Activated T-cell treated with anti-CD3 and anti-CD28 coated beads, Interleukin-2, amount 50 U/mL, for 1 hour (primary cell): ENCODE measurements at places on chromosomes 7 and 10.
A peak's percentile ranks its signal among the peaks of the same experiment; 100 is the strongest.

DNA sequence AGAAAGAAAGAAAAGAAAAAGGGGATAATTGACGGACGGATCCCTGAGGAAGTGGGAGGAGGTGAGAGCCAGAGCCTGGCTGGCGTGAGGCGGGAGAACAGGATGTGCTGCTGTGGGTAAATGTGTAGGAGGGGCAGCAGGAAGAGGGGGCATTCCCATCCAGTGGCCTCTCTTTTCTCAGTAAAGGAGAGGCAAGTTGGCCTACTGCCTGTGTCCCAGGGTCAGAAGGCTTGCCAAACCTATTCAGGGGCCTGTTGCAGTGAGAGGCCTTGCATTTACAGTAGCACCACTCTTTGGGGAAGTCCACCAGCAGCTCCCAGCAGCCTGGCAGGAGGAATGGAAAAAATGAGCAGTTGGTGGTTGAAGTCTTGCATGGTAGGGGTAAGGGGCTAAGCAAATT lies 26.6 kb upstream of the ASCC1 start:
- DNase-seq: no peak

DNA sequence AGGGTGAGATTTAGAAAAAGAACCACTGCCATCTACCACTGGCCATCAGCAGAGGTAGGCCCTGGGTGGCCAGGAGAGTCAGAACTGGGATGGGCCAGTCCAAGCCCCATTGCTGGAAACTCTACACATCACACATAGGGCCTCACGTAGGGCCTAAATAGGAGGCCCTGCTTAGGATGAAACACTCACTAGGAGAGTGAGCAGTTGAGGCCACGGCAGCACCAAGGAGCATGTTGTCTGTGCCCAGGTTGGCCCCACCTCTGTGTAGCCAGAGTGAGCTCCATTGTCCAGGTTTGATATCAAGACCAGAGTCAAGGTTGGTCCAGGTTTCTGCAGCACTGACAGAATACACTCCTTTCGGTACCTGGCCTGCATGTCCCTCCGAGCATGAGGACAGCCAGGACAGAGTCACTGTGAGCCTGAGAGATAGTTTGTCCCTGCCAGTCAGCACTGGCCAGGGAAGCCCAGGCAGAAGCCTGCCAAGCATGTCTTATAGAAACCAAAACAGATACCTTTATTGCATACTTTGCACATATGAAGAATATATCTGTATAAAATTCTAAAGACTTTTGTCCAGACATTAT lies 77.9 kb upstream of the CAMK2B start:
- no peak for DNase-seq

DNA sequence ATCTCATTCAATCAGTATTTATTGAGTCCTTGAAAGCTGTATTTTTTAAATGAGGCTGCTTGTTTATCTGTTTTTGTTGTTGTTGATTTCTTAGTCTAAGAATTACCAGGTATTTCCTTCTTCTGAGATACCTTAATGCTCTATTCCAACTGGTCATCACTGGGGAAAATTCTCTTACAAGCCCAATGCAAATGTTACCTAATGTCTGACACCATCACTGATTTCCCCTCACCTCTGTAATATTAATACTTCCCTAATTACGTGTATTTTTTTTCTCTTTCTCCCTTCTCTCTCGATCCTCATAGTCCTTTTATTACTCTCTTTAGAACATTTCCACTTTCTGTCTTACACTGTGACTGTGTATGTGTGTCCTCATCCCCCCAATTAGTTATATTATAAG lies 13.9 kb downstream of the HDAC9 start:
- DNase-seq: no peak

DNA sequence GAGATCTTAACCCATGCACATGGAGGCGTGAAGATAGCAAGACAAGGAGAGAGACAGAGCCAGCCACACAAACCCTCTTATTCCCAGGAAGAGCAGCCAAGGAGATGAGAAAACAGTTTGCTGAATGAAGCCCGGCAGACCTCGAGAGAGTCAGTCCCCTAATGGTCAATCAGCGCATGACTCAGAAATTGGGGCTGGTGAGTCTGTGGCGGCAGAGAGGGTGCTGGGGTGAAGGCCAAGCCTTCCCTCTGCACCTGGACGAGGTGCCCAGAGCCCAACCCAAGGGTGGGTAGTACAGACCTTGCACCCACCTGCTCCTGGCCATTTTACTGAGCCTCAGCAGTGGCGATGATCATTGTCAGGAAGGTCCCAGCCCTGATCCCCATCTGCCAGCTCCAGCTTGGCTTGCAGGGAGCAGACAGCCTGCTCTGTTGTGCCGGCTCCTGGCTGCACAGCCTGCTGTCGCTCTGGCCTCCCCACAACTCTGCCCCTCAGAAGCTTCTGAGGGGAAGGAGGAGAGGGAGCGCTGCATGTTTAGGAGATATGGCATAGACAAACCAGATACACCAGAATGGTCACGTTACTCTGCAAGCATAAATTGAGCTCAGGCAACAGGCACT lies 256.6 kb downstream of the RPS24 start:
- DNase-seq: no peak

DNA sequence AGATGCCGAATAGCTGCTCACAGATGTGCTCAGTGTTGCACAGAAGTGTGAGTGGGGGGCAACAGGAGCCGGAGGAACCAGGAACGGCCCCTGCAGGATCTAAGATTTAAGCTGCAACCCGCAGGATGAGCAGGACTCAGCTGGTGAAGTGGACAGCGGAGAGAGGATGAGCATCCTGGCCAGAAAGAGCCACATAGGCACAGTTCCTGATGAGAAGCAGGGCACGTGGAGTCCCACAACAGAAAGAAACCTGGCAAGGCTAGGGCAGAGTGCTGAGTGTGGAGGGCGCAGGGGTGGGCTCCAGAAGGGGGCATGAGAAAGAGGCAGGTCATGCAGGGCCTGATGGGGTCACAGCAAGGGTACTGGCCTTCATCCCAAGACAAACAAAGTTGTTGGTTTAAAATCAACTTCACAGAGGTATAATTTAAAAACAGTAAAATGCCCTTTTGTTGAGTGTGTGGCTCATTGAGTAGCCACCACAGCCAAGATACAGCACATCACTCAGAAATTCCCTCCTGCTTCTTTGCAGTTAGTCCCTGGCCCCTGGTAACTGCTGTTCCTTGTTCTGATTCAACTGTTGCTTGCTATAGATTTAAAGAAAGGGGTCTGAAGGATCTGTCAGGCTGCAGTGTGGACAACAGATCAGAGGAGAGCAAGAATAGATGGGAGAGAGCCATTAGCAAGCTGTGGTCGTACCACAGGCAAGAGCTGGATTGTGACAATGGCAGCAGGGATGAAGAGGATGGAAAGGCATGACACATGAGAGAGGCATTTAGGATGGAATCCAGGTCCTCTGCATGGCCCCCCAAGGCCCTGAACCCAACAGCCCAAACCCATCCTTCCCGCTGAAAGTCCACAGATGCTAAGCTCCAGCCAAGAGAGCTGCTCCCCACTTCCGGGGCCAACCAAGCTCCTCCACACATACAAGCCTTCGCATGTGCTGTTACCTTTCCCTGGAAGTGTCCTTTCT lies 53.1 kb upstream of the OSBPL3 start:
- DNase-seq: no peak

- no peak for DNase-seq
Measured at GRCh38 chr10:74163319-74164068, 12.5 kb downstream of the ADK start.

GRCh38 chr10:129079705-129080104 lies 387.3 kb upstream of the MGMT start:
- DNase-seq: no peak

DNA sequence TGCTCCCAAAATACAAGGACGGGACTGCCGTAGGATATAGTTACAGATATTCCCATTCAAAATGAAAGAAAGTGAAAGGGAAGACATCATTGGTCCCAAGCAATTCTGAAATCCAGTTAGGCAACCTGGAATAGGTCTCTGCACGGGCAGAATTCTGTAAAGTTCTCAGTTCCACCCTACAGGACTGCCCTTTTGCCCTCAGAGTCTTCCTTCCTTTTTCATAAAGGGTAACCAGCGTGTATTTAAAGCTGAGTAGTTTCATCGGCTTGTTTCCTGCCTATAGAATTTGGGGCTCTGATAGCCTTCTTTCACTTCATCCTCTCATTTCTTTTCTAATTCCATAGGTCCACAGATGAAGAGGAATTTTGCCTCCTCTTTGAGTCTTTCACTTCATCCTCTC lies 20.0 kb downstream of the COPG2 start:
- DNase-seq: no peak

GRCh38 chr10:113279262-113279661 lies 273.6 kb upstream of the HABP2 start:
- DNase-seq: no peak

DNA sequence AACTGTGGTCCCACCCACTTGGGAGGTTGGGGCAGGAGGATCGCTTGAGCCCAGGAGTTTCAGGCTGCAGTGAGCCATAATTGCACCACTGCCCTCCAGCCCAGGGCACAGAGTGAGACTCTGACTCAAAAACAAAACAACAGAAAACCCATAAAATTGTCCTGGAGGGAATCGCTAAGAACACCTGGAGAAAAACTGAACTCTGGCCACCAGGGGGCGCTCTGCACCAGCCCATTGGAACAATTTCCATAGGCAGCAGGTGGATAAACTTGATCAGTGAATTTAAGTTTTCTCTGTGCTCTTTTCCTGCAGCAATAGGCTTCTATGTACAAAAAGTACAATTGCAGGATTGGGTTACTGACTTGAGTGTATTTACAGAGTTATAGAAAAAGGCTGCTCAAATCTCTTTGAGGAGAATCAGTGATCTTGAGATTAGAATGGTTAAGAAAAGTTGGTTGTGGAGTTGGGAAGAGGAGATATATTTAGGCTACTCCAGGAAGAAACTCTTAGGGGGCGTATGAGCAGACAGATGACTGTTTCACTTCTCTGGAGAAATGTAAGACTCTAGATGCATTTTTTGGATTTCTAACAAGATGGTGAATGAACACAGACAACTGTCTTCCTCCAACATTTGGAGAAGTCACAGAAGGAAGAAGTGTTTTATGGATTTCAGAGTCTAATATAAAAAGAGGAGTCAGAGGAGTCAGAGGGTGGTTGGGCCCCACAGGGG lies 274.9 kb upstream of the GALNT17 start:
- peak; percentile 45 for DNase-seq

DNA sequence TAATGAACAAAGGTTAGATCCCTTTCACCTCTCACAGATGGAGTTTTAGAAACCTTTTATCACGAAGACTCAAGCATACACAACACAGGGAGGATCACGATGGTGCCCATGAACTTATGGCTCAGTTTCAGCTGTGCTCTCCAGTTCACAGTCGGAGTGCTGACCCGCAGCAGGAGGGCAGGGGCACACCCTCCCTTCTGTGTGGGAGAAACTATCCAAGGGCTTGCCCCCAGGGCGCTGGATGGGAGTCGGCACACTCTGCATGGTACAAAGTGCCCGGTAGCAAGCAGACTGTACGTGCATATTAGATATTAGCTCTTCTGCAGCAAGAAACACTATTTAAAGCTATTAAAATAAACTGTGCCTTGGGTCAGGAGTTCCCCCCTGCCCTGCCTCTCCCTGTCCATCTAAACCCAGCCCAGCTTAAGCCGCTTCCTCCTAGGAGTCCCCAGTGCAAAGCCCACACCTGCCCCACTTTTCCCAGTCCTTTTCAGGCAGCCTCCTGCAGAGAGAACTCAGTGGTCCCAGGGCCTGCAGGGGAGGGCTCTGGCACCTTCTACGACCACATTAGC lies 76.5 kb downstream of the CHST15 start:
- DNase-seq: no peak

- DNase-seq: no peak
Measured at GRCh38 chr10:86295791-86296190, 70.8 kb downstream of the GRID1 start.

DNA sequence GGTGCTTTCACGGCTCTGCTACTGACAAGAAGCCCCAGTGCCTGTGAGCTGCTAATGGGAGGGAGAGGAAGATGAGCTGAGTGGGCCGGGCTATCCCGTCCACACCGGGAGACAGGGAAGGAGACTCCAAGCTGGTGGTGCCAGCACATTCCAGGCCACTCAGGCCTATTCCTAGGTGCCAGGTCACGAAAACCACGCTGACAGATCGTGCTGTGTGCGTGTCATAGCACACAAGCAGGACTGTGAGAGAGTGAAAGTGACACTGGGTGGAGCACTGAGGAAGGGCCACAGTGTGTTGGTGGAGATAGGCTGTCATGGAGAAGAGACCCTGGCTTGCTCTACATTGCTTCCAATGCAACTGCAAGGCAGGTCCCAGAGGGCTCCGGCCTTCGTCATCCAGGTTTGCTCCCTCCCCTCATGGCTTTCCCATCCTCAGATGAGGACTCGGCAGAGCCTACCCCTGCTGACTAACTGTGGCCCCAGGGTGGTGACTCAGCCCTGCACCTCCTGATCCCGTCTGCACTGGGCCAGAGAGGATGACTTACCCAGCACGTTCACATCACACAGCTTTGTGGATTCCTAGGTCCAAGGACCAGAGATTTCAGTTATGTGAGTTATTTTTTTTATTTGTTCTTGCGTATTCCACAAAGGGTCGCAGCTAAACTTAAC lies 167.3 kb downstream of the EGFR start:
- no peak for DNase-seq

DNA sequence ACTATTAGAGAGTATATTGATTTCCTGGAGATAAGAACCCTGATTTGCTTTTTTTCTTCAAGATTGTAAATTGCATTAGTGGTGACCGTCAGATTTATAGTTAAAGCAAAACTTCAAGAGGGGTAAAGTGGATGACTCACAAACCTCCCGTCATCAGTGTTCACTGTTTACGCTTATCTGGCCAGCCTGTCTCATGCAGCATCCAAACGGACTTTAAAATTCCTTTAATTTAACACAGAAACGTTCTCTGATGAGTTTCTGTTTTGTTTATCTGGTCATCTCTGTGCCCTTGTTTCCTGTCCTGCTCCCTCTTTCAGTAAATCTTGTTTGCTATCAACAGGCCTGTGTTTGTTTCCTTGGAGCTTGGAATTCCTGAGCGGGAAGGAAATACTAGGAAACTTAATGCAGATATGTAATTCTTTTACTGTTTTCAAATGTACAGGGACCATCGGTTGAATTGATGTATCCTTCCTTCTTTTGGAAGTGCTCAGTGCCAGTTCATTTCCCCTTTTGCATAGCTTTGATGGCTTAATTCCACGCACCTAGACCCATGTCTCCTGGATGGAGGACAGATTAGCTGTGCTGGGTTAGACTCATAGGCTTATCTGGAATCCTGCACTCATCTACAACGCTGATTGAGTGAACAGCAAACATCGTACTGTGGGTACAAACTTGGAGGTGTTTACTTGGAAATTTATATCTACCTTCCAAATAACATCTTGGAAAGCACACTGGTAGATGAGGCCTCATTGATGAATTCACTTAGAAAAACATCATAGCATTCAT lies 21.3 kb downstream of the PTPRE start:
- no peak for DNase-seq

- no peak for DNase-seq
Measured at GRCh38 chr10:54708021-54708420, 93.0 kb downstream of the PCDH15 start.

DNA sequence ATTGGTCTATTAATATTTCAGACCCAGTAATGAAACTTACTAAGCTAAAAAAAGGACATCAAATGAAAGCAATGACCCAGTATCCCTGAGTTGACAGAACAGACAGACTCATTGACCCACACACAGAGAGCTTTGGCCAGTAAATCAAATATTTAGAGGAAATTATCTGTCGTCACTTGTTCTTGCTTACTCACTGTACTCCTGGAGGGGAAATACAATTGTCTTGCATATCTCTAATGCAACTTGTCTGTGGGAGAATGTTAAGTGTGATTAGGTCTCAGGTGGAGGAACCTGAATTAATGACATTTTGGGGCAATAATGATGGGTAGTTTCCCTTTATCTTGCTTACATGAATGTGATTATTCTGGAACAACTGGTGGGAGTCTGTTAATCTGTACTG lies 80.4 kb downstream of the CUBN start:
- no peak for DNase-seq
